ENCODE measurements at places on chromosomes 7 and 10.

DNA sequence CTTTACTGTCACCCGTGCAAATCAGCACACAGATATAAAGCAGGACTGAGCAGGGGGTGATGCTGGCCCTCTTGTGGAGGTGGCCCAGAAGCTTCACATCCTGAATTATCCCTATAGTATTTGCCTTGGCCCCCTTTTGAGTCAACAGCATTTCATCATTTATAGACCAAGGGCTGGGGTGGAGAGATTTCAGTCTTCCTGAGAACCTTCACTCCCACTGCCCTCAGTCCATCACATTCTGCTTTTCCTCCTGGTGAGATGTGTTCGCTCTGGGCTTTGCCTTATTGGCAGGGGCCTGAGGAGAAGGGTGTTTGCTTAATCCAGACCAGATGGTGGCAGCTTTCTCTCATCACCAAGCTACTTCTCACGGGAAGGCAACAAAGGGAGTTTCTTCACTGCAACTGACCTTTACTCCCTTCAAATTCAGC lies 47.7 kb downstream of the NOC3L start:
- DNase-seq = no peak

- DNase-seq = no peak
These were observed 95.7 kb downstream of the CPED1 start for GRCh38 chr7:121084256-121084655.

DNA sequence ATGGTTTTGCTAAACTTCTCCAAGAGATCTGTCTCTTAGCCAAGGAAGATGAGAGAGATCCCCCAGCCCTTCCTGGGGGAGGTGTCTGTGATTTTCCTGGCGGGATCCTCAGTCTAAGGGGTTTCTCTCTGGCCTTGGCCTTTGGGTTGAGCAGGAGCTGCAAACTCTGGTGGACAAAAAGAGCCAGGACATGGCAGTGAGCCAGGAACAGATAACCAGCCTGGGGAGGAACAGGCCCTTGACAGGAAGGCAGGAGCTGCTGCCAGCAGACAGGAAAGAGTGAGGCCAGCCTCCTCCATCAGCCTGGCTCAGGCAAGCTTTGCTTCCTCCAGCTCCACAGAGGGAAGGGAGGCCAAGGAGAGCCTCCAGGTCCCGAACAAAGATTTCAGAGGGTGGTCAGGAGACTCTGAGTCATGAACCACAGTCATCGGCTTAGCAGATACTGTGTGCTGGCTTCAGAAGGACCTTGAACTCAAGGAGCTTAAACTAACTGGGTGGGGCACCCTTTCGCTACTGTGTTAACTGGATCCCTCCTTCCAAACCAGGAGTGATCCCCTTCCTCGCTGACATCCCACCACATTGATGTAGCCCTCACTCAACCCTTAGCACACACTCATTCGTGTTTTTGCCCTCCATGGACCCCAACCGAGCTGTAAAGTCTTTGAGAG lies 34.7 kb downstream of the DDIT4 start:
- DNase-seq = no peak

DNA sequence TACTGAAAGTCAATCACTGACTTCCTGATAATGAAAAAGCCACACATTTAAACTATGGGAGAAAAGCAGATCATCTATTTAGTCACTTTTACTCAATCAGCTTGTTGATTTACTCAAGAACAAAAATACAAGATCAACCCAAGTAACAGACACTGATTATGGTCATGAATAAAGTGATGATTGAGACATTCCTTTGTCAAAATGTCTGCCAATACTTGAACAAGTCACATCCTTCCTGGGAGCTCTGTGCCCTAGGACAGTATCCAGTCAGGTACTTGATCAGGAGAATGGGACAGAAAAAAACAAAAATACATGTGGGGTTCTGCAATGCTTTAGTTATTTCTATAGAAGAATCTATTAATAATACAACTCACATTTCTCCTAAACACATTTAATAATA lies 150.0 kb upstream of the NEBL start:
- DNase-seq = no peak

- no peak for DNase-seq
These were observed 55.3 kb upstream of the NCAPG2 start for GRCh38 chr7:158759749-158760444.

- DNase-seq = no peak
These were observed 32.0 kb upstream of the FERD3L start for GRCh38 chr7:19177269-19177668.
